Sciatic nerve (tissue), 2 donors: ENCODE measurements at places on chromosomes 6 and 20. TPM values are rescaled to one million over a fixed set of nuclear protein-coding genes. Genes with fewer than 3 reads are reported as not detected.

- DNase-seq, result no peak
These were observed 39.1 kb downstream of the MCM8 start for GRCh38 chr20:5989539-5989938.

DNA sequence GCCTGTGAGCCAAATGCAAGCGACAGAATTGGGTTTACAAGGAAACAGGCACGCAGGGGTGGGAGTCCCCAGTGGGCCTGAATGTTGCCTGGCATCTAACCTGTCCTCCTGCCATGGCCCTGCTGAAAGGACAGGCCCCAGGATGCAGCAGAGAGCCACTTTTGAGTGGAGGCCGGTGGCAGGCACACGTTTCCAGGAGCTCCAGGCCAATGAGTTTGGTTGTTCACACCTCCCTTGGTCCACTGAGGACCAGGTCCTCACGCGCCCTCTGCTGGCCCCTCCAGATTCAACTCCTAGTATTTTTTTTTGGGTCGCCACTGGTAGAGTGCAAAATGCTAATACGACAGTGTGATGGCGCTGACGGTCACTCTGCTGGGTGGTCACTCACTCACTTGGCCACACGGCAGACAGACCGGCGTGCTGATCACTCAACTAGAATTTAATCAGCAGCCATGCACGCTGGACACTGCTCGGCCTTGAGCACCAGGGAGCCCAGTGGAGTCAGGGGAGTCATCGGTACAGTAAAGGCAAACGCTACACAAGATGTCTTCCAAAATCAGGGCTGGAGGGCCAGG, 81.7 kb upstream of the NFATC2 start:
- DNase-seq, result peak; percentile 75

CLPSL2 gene
- not detected for total RNA-seq

TRIM38 gene
- 15.6 TPM for total RNA-seq
